ENCODE measurements at places on chromosomes 6 and 20.

- no peak for DNase-seq
Measured at GRCh38 chr6:10355115-10355702, 59.7 kb downstream of the TFAP2A start.

DNA sequence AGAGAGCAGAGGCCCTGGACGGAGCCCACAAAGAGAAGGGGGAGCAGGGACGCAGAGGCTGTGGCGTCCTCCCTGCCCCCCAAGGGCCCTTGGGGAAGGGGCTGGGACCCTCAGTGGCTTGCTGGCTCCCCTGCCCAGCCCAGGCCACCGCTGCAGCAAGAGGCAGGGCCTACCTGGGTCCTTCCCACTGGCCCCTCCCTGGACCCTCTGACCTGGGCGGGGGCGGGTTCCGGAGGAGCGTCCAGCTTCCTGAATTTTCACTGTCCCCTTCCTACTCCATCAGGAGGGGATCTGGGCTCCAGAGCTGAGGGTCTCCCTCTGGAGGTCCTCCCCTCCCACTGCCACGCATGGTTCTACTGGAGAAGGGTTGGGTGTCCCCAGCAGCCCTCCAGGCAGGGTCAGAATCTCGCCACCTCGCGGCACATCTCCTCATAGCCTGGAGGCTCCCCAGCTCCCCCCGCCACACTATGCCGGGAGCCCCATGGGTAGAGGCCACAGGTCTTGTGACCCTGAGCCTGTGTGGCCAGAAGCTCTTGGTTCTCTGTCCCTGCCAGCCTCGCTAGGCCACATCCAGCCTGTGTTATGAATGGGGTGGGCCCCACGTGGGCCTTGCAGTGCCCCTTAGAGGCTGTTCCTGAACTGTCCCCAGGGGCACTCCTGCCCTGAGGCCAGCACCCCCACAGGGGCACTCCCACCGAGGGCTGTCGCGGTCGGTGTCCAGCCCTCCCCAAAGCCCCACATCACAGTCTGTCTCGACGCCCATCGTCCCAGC, 1.0 kb upstream of the SOX18 start:
- DNase-seq = no peak

DNA sequence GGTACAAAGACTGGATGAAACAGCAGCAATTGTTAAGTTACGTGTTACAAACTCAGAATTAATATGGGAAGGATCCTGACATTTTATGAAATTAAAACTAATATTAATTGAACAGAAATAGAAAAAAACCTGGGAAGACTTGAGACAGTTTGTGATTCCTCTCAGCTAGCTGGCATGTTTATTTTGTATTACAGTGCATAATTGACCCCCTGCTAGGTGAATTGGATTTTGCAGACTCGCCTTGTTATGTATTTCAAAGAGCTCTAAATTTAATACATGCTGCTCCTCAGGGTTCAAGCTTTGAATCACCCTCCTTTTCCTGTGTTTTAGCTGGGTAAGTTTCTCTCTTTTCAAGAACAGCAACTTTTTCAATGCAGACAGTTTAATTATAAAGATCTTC, 339.4 kb downstream of the PLCB1 start:
- no peak for DNase-seq

DNA sequence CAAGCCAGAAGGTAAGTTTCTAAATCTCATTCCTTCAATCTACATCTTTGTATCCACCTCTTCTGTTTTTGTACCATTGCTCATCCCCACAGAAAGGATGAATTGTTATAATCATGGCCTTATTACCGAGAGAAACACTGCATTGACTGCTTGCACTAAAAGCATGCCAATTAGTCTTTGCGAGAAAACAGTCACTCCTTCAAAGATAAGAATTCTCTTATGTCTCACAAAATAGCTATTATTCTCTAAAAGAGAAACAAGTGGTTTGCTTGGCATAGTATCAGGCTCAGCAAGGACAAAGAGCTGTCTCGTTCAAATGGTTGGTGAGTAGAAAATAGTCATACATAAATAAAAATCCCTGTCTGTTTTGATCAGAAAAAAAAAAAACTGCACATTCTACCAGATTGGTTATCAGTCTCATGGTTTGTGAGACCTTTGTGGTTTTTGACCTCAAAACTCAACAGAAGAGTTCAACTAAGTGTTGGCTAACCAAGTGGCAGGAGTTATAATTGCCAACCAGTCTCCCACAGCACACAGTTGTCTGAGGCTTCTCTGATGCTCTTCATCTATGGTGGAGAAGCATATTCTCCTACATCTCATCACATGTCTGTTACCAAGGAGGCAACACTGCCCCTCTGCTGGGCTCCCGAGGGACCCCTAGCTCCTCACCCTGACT, 35.1 kb upstream of the ARMH2 start:
- no peak for DNase-seq

DNA sequence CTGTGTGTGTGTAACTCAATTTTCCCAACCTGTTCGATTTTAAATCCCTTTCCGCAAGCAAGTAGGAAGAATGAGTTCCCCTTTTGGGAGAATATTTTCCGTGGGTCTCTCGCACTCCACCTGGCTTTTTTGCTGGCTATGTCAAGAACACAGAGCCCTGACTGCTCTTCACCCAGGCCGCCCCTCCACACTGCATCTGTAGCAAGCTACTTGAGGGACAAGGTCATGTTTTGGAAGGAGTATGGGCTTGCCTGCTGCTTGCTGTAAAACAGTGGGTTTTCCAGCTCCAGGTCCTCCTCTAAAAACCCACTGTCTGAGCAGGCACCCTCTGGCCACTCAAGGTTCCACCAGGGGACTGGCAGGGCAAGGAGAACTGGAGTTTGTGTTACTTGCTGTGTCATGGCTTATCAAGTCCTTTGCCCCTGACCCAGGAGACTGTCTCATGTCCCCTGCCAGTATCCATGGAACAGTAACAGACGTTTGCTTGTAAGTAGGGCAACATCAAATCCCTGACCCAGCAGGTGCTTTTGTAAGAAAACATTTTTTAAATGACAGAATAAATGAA, 35.5 kb upstream of the SYNJ2 start:
- DNase-seq = no peak

DNA sequence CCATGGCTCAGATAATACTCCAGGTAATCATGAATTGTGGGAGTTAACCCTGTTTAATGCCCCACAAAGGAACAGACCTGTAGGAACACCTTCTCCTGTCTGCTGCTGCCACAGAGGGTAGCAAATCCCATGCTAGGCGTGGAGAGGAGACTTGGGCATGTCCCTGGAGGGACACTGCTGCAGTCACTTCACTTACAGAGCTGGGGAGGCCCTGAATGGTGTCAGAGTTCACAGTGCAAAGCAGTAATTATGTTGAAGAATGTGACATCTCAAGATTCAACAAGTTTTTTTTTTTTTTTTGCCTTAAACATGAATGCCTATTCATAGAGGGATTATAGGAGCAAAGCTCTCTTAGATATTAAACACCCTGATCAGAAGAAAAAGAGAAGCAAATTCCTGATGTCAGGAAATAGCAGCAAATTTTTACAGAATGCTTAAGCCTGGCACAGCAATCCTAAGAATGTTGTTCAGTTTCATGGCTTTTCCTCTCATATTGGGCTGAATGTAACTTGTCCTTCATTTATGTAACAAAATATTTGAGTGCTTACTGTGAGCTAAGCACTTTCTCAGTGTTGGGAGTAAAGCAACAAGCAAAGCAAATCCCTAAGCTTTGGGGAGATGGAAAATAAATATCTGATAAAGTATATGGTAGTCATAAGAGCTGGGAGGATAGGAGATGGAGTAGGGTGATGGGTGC, 45.0 kb downstream of the CARMIL1 start:
- no peak for DNase-seq

DNA sequence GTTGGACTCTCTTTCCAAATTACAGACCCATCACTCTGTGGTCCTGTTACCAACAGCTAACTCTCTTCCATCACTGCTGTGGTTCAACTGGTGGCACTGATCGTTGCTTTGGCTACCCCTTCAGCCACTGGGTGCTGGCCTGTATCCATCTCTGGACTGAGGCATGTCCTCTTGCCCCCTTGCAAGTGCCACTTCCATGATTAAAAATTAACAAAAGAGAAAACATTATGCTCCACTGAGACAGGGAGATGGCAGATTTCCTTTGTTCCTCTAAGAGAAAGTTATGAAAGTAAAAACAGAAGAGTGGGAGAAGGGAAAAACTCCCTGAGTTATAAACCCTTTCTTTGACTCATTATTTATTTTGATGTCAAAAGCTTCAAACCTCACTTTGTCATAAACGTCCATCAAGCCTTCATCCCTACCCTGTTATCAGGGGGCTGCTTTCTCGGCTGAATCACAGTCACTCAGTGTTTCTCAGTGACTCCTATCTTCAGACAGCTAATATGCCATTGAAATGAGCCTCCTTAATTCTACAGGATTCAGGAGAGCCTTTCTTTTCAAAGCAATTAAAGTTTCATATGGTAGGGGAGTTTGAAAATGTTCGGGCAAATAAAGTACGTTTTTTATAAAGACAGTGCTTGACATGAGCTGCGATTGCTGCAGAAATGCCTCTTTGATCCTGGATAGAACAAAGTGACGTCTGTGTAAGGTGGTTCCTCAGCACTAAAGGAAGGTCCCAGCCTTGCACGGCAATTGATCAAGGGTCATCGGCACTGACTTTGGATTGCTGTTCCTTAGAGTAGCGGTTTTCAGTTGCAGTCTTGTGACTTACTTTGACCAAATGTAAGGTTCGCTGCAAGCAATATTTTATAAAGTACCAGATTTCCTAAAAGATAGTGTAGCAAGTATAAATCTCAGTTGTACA, 49.9 kb upstream of the PBOV1 start:
- no peak for DNase-seq

DNA sequence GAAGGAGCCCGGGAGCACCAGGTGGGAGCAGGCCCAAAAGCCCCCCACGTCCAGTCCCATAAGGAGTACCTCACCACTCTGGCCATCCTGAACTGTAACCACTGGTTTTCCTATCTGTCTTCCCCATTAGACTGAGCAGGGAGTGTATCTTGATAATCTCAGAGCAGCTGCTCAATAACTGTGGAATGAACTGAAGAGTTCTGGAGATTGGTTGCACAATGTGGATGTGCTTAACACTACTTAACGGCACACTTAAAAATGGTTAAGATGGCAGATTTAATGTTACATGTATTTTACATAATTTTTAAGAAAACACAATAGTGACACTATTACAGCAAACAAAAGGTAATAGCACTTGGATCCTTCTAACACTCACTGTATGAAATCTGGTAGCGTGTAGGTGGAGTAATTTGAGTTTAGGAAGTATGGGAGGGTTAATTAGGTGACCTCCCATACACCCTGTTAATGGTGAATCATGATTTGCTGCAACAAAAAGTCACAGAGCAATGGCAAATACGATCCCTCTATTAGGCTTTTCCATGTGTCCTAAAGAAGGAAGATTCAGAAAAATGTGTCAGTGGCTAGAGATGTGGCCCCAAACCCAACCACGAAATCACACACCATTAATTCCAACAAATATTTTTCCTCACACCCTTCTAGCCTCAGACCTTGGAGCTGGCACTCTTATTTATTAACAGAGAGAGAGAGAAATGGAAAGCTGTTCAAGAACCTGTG, 18.4 kb downstream of the TRAM2 start:
- DNase-seq = no peak

GRCh38 chr20:47237715-47238114, 118.8 kb downstream of the ZMYND8 start:
- DNase-seq = no peak

DNA sequence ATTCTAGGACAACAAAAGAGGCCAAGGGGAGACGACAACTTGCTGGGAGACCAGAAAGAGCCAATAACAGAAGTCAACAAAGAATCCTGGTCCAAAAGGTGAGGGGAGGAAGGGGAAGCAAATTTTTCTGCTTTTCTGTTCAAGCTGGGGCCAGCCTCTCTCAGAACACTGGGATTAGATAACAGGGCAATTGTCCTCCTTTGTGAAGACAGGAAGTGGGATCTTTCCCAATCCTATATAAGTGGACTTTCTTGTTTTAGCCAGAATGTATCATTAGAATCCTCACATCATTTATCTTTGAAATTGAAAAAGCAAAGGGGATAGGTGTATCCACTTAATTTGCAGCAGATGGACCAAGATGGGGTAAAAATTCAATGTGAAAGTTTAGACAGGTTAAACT, 101.2 kb upstream of the COL21A1 start:
- DNase-seq = no peak

GRCh38 chr6:32912951-32913350, 27.9 kb downstream of the HLA-DMB start:
- DNase-seq = no peak

DNA sequence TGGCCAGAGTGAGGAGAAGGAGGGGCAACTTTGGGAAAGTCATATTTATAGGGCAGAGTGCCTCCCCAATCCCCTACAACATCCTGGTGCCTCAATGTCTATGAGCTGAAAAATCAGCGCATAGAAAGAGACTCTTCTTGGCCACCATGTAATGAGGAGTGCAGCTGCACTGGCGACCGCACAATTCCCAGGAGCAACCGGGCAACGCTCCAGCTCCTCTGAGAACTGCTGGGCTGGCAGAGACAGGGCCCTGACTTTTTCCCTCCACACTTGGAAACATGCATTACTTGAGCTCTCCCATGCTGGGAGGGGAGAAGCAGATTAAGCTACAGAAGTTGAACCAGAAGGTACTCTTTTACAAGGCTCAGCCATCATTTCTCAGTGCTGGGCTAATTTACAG, 31.4 kb upstream of the MARCKS start:
- DNase-seq = no peak

- no peak for DNase-seq
Measured at GRCh38 chr6:22078288-22078687, 218.5 kb downstream of the PRL start.

GRCh38 chr20:21528870-21529269, 15.0 kb upstream of the NKX2-2 start:
- DNase-seq = no peak

DNA sequence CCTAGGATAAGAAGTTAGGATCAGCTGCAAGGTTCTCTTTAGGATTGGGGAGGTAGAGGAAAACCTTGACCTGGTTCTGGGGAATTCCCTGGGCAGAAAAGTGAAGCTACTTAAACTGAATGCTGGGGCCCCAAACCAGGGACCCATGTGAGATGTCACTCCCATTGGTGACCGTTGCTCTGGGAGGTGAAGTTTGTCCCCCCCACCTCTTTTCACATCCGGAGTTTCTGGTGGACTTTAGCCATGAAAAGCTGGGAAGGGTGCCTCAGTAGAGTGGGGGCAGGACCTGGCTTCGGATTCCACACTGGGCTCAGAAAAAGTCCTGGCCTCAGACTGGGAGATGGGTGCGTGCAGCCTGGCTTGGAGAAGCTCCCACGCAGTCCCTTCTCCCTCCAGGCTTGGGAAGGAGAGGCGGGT, 13.2 kb downstream of the TJAP1 start:
- DNase-seq = no peak

- DNase-seq = no peak
Measured at GRCh38 chr20:62825333-62825985, 8.6 kb downstream of the COL9A3 start.

- no peak for DNase-seq
Measured at GRCh38 chr6:41093729-41094128, 21.0 kb downstream of the NFYA start.
